ENCODE measurements at places on chromosomes 1 and 21.

- peak; percentile 80 for DNase-seq
These were observed 20.9 kb upstream of the NCMAP start for GRCh38 chr1:24535021-24535424.

GRCh38 chr1:159653201-159653600 is 61.2 kb downstream of the CRP start:
- no peak for DNase-seq

DNA sequence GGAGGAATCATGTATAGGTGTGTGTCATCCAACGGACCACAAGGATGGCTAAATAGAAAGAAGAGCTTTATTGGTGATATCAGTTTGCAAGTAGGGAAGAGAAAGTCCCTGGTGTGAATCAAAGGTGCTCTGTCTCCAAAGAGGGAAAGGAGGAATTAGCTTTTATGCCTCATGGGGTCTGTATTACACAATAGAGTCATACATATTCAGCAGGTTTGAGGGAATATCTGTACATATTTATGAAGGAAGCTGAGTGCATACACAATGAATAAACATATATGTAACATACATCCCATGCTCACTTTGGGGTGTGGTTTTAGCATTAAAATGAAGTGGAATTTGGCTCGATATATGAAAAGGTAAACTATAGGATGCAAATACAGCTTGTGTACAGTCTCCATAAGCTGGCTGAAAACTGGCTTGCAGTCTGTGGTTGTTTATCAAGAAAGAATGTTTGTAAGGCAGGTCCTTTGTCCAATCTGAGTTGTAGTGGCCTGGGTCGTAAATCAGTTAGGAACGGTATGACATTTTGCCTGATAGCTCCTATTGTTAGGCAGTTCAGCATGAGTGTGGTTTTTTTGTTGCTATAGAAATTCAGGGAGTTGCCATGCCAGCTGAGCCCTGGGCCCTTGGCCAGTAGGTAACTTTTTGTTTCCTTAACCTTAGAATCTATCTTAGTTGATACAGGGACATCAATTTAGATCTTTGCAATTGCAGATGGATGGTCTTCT is 198.0 kb upstream of the ZP4 start:
- no peak for DNase-seq

DNA sequence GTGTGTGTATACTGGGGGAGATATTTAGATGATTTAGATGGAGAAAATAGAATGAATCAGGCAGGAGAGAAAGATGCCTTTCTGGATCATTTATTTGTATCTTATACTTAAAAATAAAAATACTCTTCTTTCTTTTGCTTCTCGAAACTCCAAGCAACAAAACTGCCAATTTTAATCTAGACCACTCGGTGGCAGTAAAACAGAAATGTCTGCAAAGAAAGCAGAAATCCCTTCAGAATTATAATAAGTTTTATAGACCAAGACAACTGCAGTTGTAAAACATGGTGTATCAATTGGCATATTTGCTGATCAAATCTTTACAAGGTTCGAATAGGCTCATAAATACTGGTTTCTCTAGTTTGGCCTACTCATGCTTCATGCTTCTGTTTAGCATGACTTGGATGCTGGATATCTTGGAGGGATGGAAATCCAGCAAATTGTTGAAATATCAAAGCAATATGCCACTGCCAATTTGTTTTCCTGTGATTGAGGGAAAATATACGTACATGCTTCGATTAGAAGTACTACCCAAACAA is 15.1 kb upstream of the C1orf87 start:
- no peak for DNase-seq

- DNase-seq = no peak
These were observed 15.9 kb downstream of the KAZN start for GRCh38 chr1:14614341-14614740.

- no peak for DNase-seq
These were observed 176.9 kb upstream of the FMN2 start for GRCh38 chr1:239914751-239915231.

GRCh38 chr1:86448670-86449069 is 20.1 kb upstream of the CLCA1 start:
- no peak for DNase-seq

GRCh38 chr21:25054689-25055088 is 552.6 kb downstream of the MRPL39 start:
- no peak for DNase-seq
